Stimulated activated CD8-positive, alpha-beta memory T cell treated with anti-CD3 and anti-CD28 coated beads, Interleukin-15, amount 100 ng/mL, for 4 hours (primary cell): ENCODE measurements at places on chromosomes 6 and 20.

DNA sequence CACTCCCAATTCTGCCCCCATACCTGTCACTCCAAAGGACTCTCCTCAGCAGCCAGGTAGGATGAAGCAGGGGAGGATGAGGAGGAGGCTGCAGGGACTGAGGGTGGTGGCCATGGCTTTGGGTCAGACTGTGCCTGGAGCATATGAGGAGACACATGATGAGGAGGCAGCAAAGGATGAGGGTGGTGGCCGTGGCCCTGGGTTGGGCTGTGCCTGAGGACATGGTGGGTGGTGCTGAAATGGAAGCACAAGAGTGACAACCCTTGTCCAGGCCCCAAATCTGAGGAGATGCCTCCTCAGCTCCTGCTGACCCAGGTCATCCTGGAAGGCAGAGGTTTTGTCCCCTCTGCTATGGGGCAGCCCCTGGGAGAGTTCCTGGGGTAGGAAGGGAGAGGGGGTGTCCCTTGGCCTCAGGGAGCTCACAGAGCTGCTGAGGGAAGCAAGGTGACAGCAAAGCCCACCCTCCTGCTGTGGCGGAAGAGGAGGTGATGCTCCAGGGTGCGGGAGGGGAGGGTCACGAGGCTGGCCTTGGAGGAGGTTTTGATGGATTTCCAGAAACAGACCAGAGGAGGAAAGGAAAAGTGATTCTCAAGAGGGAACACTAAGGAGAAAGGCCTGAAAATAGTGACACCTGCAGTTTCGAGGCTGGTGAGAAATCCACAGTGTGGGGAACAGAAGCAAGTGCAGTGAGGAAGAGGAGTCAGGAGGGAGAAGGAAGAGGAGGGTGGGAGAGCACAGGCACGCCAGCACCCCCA, 4.6 kb downstream of the RAET1G start:
- DNase-seq, result no peak

GRCh38 chr20:44632103-44632752, 19.3 kb downstream of the ADA start:
- DNase-seq, result no peak

DNA sequence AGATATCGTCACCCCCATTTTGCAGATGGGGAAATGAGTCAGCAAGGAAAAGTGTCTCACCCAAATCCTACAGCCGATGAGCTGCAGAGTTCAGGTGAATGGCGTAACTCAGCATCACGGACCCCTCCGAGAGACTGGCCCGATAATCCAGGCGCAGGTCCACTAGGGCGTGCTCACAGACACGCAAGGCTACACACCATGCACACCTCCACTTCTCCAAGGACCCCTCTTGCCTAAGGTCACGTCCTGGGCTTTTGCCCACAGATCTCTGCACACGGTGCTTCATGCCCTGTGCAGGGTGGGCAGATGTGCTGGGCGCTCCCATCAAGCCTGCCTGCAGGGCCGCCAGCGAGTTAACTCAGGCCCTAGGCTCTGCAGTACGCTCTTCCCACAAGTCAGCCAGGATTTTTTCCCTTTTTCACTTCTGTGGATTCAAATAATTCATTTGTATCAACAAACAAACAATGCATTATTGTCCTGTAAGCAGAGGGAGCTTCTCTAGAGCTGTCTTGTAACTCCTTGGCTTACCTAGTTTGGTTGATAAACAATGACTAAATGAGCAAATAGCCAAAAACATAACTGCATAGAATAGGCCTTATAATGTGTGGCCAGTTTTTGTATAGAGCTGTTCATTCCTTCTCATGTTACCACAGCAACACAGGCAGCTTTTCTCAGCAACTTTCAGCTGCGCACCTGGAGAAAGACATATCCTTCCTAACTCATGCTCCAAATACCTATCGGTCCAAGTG, 139.1 kb downstream of the AGPAT4 start:
- DNase-seq, result no peak

GRCh38 chr20:34062570-34063482, 49.2 kb downstream of the EIF2S2 start:
- DNase-seq, result no peak

DNA sequence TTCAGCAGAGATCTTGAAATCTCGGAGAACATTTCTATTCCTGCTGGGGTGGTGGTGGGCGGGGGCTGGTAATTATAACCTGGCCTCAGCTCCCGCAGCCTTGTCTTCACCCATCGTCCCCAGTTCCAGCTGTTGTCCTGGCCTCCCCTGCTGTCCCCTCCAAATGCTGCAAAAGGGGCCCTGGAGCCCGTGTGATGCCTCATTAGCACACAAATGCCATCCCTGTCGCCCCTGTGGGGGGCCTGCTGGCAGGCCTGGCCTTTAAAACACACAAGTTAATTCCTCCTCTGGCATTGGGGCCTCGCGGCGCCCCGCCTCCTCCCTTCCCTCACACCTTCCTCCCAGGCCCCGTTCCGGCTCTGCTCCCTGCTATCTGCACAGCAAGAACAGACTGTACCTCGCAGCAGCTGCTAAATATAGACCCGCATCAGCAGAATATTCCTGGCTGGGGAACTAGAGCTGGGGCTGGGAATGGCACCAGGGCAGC, 85.7 kb downstream of the CDH22 start:
- no peak for DNase-seq

DNA sequence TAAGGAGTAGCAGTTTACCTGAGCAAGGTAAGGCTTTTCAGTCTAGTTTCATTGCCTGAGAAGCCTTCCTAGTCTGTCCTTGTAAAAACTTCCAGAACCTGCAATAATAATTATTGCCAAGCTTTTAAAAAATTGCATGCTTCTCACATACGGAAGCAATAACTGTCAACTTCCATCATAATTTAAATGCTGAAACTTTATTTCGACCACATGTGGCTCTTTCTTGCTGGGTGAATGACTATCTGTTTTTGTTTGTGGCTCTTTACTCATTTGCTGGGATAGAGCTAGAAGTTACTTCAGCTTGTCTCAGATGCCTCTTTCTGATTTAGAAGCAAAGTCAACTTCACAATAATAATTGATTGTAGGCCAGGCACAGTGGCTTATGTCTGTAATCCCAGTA, 95.9 kb upstream of the COL21A1 start:
- DNase-seq, result no peak

DNA sequence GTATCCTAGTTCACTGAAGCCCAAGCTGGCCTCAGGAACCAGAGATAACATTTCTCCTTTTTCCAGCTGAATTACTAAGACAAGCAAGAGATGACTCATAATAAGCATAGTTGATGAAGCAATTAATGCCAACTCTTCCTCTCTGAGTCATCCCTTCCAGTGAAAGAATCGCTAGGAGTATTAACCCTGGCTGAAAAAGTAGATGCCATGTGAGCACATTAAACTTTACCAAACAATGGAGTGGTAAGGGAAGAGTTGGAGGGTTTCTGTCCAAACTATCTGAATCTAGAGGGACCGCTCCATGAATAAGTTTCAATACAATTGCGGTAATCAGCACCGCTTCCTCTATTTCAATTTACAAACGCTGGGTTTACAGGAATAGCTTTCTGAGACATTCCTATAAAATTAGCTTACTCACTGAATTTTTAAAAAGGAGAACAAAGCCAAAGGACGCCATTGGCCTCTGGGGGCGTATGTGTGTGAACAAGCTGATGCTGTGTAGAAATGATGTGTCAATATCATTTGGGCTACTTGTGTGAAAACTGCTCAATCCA, 48.3 kb downstream of the ATXN1 start:
- DNase-seq, result no peak

GRCh38 chr20:54212226-54212625, 4.3 kb downstream of the PFDN4 start:
- no peak for DNase-seq
